ENCODE measurements at places on chromosomes 16 and 17.

- no peak for DNase-seq
These were observed 8.8 kb upstream of the ZFP1 start for GRCh38 chr16:75139498-75139897.

DNA sequence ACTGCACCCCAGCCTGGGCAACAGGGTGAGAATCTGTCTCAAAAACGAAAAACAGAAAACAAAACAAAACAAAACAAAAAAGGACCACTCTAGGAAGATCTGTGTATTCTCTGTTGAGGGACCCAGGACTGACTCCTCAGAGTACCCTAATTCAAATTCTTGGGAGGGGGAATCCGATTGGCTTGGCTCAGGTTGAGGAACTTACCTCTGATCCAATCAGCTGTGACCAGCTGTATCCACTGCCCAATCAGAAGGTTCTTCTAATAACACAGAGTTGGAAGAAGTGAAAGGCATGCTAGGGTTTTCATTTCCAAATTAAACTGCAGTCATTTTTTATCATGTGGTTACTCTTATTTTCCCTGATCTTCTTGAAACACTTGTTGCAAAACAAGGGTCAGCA is 105.9 kb upstream of the CACNG3 start:
- no peak for DNase-seq

DNA sequence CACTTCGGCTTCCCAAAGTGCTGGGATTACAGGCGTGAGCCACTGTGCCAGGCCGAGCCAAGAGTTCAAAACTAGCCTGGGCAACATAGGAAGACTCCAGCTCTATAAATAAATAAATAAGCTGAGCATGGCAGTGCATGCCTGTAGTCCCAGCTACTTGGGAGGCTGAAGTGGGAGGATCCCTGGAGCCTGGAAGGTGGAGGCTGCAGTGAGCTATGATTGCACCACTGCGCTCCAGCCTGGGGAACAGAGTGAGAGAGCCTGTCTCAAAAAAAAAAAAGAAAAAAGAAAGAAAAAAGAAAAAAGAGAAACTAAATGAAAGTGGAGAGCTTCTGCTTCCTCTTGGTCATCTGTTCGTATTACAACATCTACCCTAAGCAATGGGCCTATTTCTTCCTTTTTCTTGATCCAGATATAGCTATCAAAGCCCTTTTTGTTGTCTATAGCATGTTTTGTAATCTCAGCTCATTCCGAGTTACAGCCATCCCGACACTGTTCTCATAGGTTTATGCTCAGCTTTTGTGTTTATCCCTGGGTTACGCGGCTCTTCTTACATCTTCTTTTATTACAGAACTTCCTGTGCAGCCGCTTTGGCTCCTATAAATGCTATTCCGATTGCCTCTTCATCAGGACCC is 14.1 kb upstream of the MAPK3 start:
- no peak for DNase-seq

GRCh38 chr17:58565389-58566311 is 51.2 kb upstream of the MTMR4 start:
- no peak for DNase-seq

GRCh38 chr17:79785900-79786810 is 8.2 kb downstream of the CBX2 start:
- DNase-seq, result no peak

DNA sequence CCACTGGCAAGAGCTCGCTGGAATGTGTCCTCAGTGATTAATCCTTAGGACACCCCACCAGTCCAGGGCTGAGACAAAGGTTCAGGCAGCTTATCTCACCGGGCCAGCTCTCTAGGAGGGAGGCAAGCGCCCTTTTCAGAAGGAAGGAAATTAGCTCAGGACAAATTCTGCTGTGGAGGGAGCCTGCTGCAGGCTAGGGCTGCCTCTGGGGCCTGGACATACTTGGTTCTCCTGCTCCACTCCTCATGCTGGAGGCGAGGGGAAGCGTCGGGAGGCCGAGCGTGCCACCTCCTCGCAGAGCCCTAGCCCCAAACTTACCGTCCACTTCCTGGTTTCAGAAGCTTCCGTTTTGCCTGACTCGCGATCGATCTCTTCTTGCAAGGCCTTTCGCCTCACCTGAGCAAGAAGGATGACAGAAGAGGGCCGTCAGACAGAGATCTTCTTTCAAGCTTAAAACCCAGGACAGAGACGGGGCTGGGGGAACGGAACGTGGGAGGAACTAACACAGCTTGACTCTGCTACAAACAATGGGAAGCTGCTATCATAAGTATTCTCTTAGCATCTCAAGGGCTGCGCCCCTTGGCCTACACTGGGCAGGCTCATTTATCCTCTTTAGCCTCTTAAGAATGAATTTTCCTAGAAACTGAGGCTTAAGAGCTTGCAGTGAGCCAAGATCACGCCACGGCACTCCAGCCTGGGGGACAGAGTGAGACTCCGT is 7.7 kb downstream of the KNOP1 start:
- DNase-seq, result no peak

- no peak for DNase-seq
These were observed 16.7 kb downstream of the C16orf54 start for GRCh38 chr16:29729116-29729521.

GRCh38 chr17:70772761-70773160 is 603.4 kb downstream of the KCNJ2 start:
- no peak for DNase-seq

- DNase-seq, result no peak
These were observed 5.8 kb upstream of the UNK start for GRCh38 chr17:75778861-75779249.

- no peak for DNase-seq
These were observed 49.7 kb downstream of the NF1 start for GRCh38 chr17:31144428-31144827.

DNA sequence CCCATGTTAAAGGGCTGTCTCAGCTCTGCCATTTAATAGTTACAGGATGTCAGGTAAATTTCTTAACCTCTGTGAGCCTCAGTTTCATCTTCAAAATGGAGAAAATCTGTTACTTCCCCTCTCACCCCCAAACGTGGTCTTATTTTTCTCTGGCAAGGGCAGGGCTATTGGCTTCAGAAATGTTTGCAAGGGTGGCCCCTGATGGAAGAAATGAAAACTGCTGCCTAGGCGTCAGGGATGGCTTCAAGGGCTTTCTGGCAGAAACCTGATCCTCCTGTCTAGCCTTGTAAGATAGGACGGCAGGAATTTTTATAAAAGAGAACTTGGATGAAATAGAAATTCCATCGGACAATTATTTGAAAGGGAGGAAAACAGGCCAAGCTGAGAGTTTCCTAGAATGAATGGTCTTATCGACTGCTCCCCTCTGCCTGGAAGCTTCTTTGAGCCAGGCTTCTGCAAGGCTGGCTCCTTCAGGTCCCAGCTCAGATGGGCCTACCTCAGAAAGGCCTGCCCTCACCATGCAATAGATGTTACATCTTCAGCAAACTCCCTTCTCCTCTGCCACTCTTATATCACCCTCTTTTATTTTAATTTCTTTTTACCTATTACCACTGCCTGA is 43.0 kb upstream of the TANGO6 start:
- DNase-seq, result peak; percentile 6

GRCh38 chr17:3969963-3970362 is 5.7 kb upstream of the ATP2A3 start:
- DNase-seq, result no peak

- no peak for DNase-seq
These were observed 318.9 kb downstream of the HS3ST3B1 start for GRCh38 chr17:14619821-14620220.

GRCh38 chr17:31211352-31212012 is 85.6 kb downstream of the OMG start:
- DNase-seq, result no peak

DNA sequence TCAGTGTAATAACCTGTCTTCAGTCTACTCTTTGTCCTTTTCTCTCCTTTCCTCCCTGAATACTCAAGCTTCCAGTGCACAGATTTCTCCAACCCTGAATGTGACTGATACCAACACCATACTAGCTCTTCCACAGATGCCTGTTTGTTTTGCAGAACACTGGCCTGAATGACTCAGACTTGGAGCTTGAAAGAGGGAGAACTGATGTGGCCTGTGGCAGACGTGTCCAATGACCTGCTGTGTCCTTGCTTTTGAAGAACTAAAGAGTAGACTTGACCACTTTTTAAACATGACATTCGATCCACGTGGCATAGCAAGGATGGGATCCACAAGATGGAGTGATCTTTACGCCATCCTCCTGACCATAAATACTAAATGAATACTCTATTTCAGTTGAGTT is 361.0 kb downstream of the WWOX start:
- DNase-seq, result no peak

- no peak for DNase-seq
These were observed 47.8 kb upstream of the SLC47A1 start for GRCh38 chr17:19485800-19486340.

DNA sequence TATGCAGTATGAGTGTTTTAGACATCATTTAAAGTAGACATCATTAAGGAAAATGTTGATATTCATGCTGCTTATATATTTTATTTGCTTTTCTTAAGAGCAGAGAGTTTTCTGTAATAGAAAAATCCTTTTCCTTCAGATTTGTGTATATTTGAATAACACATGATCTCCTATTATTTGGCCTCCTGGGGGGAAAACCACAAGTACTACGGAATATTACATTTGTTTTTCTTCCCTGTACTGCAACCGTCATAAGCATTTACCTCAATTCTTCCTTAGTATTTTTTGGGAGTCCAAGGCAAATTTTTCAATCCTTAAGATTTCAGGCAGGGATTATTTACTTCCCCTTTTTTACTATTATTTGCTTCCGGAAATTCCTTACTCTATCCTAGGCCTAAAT is 6.0 kb downstream of the RSPRY1 start:
- no peak for DNase-seq

- no peak for DNase-seq
These were observed 107.1 kb upstream of the GSE1 start for GRCh38 chr16:85505794-85506634.

DNA sequence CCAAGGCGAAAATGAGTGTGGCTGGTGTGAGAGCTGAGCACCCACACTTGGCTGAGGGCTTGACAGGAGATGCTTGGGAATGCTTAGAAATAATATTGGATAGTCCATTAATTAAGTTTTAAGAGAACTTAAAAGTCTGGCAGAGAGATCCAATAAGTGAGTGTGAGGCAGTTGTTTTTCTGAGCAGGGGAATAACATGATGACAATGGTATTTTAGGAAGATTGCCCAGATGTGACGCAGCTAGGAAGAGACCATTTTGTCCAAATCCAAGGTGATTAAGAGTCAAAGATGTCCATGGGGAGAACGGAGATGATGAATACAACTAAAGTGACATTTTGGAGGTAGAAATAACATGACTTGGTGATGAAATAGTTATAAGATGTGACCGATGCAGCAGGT is 102.8 kb upstream of the AXIN2 start:
- no peak for DNase-seq

- DNase-seq, result no peak
These were observed 72.1 kb downstream of the BCAS3 start for GRCh38 chr17:60749708-60750107.

DNA sequence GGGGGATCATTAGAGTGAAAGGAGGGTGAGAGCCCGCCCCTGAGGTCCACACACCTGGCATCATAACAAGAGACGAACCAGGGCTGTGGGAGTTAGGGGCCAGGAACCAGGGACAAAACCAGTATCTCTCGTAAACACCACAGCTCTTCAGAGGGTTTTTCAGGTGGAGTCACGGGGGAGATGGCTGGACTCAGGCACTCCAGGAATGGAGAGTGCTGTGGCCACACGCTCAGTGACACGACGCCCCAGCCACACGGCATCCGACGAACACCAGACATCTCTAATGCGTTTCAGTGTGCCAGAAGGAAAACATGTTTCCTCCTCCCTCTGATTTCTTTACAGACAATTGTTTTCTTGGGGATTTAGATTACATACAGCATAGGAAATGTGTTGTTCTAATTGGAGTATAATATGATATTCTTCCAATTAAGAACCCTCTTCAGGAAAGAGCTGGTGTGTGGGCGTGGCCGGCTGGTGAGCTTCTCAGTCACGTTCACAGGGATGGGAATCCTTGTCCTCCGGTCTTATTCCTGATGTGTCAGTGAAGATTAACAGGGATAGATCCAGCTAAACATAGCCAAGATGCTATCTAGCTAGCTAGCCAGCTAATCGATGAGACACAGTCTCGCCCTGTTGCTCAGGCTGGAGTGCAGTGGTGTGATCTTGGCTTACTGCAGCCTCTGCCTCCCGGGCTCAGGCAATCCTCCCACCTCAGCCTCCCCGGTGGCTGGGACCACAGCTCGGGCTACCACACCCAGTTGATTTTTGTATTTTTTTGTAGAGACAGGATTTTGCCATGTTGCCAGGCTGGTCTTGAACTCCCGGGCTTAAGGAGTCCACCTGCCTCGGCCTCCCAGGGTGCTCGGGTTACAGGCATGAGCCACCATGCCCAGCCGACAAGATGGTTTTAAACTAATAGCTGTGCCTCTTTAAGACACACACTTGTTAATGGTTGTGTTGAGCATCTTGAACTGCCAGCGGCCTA is 98.6 kb downstream of the BANP start:
- no peak for DNase-seq

DNA sequence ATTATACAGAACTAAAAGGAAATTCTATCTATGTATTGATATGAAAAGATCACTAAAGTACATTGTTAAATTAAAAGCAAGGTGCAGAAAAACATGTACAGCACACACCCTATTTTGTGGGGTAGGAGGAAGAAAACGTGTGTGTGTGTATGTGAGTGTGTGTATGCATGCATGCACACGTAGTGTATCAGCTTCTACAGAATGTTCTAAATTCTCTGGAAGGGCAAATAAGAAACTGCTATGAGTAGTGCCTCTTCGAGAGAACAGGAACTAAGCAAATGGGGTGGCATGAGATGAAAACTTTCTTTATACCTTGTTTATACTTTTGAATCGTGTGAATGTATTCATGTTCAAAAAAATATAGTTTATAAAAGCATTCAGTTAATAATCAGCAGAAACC is 58.9 kb downstream of the TMC6 start:
- no peak for DNase-seq

GRCh38 chr17:76757256-76757655 is 19.3 kb downstream of the MFSD11 start:
- no peak for DNase-seq

- peak; percentile 84 for DNase-seq
These were observed 17.8 kb upstream of the RAI1 start for GRCh38 chr17:17663160-17664063.

GRCh38 chr16:80594756-80595155 is 54.0 kb downstream of the DYNLRB2 start:
- no peak for DNase-seq

DNA sequence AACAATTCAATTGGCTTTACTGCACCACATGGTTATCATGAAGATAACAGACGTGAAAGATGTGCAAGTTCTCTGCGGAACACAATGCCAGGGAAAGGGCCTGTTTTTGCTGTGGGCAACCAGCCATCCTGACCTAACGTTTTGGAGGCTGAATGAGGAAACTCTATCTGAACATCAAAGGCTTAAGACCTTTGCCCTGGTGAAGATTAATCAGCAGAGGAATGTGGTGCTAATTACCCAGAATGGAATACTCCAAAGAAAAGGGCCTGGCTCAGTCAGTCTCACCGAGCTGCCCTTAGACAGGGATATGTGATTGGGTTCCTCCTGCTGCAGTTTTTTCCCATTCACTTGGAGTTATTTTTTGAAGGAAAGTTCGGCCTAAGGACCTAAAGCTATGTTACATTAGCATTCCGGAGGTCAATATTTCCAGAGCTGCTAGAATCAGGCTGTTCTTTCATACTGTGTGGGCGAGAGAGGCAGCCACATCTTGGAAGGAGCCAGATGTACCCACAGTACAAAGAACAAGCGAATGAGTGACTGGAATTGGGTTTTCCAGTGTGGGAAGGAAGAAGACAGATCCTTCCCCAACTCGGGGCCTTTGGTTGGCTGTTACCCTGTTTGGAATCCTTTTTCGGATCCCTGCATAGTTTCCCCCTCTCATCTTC is 15.5 kb downstream of the ASIC2 start:
- DNase-seq, result no peak

GRCh38 chr16:65497571-65497970 is 375.7 kb upstream of the CDH11 start:
- DNase-seq, result no peak
